Hepatocyte (in vitro differentiated cells): ENCODE measurements at places on chromosomes 5 and 9. TPM values are rescaled to one million over a fixed set of nuclear protein-coding genes. Genes with fewer than 3 reads are reported as not detected.

DNA sequence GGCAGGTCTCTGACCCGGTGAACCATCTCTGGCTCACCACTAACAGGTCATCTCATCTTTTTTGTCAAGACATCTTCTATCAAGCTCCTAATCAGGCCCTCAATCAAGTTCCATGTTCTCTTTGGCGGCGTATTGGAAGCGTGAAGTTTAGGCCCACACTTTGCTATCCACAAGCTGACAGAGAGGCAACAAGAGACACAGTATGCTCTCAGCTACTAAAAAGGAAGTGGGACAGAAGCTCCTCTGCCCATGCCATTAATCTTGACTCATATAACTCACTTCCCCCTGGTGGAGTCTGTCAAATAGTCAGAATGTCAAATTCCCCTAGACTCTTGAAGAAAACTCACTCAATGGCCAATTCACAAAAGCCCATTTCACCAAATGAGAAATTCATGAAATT, 77.6 kb upstream of the TMC1 start:
- no peak for DNase-seq

GRCh38 chr5:101658433-101658832, 637.7 kb downstream of the SLCO4C1 start:
- DNase-seq: no peak

DNA sequence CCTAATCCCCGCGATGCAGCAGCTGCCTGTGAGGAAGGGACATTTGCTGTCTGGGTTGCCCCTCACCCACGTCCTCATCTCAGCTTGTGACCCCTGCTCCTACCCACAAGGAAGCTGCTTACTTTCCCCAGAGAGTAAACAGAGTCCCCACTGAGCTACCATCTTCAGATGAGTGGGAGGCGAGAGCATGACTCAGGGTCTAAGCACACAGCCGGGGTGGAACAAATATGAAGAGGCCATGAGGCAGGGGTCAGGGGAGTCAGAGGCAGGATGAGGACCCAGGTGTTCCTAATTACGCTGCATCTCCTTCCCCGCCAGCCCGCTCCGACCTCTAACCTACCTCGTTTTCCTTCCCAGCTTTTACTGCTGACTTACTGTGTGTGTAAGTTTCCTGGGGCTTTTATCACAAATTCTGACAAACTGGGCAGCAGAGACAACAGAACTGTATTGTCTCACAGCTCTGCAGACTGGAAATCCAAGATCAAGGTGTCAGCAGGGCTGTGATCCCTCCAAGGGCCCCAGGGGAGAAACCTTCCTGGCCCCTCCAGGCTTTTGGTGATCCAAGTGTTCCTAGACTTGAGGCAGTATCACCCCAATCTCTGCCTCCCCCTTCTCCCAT, 94.0 kb upstream of the DNAH5 start:
- peak; percentile 47 for DNase-seq

DNA sequence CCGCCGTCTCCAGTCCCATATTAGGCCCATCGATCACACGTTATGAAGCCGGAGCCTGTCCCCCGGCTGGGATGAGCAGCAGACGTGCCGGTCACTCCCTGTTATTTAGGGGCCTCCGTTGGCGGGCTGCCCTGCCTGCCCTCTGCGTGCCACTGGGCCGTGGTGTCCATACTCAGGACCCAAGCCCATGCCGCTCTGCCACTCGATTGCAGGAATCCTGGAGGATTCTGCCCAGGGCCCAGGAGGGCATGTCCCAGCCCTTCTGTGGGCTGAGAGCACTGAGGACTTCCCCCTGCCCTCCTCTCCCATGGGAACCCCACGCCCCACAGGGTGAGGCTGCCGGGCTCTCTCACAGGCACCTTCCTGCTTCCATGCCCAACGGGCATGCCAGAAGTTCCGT, 19.6 kb upstream of the LAMC3 start:
- DNase-seq: no peak

The PCDHGB1 gene
- total RNA-seq: 0.24 and 0.53 TPM in 2 replicates
